ENCODE measurements at places on chromosomes 13 and 19. TPM values are rescaled to one million over a fixed set of nuclear protein-coding genes. Genes with fewer than 3 reads are reported as not detected.

- H3K4me3 ChIP-seq = no peak overlapping the region
- H3K27me3 ChIP-seq = no peaks in the 10 kb centered on the region
- no peak overlapping the region for H3K27ac ChIP-seq
- DNase-seq = no peak
Observed at GRCh38 chr13:99800951-99801350, 170.6 kb downstream of the ZIC5 start.

DNA sequence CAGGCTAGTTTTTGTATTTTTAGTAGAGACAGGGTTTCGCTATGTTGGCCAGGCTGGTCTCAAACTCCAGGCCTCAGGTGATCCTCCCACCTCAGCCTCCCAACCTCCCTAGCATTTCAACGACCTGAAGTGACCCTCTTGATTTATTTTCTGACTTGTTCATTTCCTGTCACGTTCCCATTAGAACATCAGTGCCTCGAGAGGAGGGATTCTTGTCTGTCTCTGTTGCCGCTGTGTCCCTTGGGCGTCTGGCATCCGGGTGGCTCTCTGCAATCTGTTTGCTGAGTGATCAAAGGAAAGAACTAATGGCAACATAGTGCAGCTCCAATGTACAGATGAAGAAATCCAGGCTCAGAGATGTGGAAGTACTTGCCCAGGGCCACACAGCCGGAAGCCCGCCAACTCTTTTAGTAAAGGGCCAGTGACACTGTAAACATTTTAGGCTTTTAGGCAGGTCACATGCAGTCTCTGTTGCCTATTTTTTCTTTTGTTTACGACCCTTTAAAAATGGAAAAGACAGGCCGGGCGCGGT is 47.5 kb downstream of the NFIC start:
- H3K4me1 ChIP-seq = no peaks in the 10 kb centered on the region
- H3K4me3 ChIP-seq = no peak overlapping the region
- no peaks in the 10 kb centered on the region for H3K27me3 ChIP-seq
- DNase-seq = no peak
- H3K27ac ChIP-seq = no peak overlapping the region
- H3K36me3 ChIP-seq = no peaks in the 10 kb centered on the region

The PSG6 gene
- not detected for total RNA-seq

The PLPPR3 gene
- not detected for total RNA-seq
